ENCODE measurements at places on chromosomes 4 and X. TPM values are rescaled to one million over a fixed set of nuclear protein-coding genes. Genes with fewer than 3 reads are reported as not detected.

The GPRIN3 gene
- total RNA-seq = 0.49 TPM

The ZFP42 gene
- not detected for total RNA-seq

The BEX3 gene
- total RNA-seq = 139 TPM

The XG gene
- total RNA-seq = 8.0 TPM

The CYTL1 gene
- not detected for total RNA-seq

The DCAF8L2 gene
- total RNA-seq = not detected

The MAGEB6 gene
- total RNA-seq = not detected

The CTAG2 gene
- total RNA-seq = not detected

The IBSP gene
- total RNA-seq = 0.16 TPM

The SSX2 gene
- total RNA-seq = not detected

The WDR17 gene
- total RNA-seq = 3.2 TPM

The NXF2 gene
- not detected for total RNA-seq

The CTPS2 gene
- total RNA-seq = 7.8 TPM

The FGFBP1 gene
- total RNA-seq = not detected

The FAAH2 gene
- total RNA-seq = 0.24 TPM

The NSD2 gene
- total RNA-seq = 84.3 TPM

The SLC7A11 gene
- 43.5 TPM for total RNA-seq

The USP17L17 gene
- not detected for total RNA-seq

The GPC3 gene
- total RNA-seq = not detected

The CRMP1 gene
- total RNA-seq = 0.12 TPM

The F8A3 gene
- total RNA-seq = 3.7 TPM

The ARMCX1 gene
- total RNA-seq = 56.1 TPM

The CT55 gene
- total RNA-seq = not detected

The EREG gene
- 0.61 TPM for total RNA-seq

The ESX1 gene
- not detected for total RNA-seq

The SPANXN2 gene
- not detected for total RNA-seq

The CCDC110 gene
- total RNA-seq = not detected

The PRRG3 gene
- 2.2 TPM for total RNA-seq

The BCAP31 gene
- total RNA-seq = 83.4 TPM
